ENCODE measurements at places on chromosomes 7 and 10.
A peak's percentile ranks its signal among the peaks of the same experiment; 100 is the strongest.

- DNase-seq, result peak; percentile 72
These were observed 758 bp upstream of the OPTN start for GRCh38 chr10:13099144-13099665.

- peak; percentile 37 for DNase-seq
These were observed 11.4 kb downstream of the DAGLB start for GRCh38 chr7:6436385-6436685.

GRCh38 chr10:25575343-25575742 lies 358.7 kb upstream of the MYO3A start:
- DNase-seq, result no peak

GRCh38 chr10:31962826-31963588 lies 34.4 kb upstream of the ARHGAP12 start:
- no peak for DNase-seq

DNA sequence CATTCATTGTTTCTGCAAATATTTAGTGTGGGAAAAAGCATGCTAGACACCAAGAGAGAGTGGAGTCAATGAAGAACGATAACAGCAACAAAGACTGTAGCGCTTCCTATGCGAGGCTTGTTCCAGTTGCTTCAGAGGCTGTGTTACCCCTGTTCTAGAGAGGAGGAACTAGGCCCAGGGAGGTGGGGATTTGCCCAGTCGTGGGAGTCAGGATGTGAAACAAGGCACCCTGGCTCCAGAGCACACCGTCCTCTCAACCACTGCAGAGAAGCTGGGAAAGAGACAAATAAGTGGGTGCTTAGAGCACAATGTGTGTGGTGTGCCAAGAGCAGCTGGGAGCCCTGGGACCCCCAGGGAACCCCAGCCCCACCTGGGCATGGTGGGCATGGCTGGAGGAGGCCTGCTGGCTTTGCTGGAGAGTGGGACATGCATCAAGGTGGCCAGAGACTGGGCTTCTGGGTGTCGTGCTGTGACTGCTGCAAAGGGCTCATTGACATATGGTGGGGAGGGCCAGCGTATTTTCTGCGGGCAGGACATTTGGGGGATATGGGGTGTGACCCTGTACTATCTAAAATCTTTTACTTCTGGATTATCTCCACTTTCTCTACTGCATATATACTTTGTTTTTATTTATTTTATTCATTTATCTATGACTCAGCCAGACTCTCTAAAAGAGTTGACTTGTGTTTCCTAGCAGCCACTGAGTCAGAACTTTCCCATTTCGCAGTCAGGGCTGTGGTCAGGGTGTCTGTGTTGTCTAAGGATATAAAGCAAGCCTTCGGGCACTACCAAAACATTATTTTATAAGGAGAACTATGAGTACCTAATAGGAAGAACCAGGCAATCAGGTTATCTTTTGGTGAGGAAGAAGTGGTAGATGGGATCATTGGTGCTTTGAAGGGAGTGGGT lies 95.4 kb downstream of the TCF7L2 start:
- DNase-seq, result no peak

DNA sequence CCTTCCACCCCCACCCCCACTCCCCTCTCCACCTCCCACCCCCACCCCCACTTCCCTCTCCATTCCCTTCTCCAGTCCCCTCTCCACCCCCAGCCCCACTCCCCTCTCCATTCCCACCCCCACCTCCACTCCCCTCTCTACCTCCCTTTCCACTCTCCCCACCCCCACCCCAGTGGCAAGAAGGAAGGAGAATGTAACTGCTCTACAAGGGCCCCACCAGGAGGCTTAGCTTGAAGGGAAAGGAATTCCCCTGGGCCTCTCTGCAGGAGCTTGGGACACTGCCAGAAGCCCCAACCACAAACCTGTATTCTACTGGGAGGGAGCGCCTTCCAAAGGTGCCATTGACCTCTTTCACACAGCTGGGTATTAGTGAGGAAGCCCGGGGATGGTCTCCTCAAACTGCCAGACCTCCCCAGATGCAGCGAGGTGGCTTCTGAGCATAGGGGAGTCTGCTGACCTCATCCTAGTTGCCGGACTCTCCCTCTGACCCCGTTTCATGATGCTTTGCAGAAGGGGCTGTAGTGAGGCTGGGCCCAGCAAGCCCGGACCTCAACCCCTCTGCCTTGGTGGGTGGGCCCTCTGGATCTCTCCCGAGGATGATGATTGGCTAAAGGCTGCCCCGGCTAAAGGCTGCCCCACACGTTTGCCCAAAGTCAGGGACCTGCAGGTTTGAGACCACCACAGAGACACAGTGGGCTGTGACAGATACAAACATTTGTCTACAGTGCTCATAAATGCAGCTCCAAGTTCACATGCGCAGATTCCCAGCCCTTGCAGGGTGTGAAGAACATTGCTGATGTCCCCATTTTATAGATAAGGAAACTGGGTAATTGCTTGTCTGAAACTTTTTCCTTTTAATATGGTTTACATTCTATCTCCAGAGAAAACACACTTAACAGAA lies 2.9 kb downstream of the DEPP1 start:
- DNase-seq, result no peak

DNA sequence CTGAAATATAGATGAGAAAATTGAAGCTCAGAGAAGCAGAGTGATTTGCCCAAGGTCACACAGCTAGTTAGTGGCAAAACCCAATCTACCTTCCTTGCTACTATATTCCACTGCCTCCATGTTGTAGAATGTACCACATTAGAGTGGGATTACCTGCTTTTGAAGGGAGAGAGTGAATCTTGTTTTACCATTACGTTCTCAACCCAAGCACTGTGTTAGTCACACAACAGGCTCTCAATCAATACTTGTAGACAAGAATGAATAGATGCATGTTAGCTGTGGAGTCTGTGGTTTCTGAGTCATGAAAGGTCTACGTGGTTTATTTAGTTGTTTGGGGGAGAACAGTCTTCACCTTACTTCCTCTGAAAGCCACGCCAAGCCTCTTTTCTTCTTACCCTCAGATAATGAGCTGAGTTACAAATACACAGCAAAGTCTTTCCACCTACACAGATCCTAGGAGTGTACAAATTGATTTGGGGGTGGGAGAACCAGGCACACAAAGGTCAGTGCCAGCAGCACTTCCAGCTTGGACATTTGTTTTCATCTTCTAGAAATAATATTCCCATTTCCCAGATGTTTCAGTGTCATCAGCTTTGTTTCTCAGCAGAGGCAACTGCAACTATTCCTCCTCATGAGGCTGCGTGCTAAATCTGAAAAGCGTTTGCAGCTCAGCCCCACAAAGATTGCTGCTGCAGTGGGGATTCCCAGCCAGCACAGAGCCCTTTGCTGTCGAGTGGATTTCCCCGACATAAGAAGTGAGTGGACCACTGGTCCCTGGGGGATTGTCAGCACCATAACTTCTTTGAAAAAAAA lies 71.5 kb upstream of the ADO start:
- DNase-seq, result peak; percentile 71

DNA sequence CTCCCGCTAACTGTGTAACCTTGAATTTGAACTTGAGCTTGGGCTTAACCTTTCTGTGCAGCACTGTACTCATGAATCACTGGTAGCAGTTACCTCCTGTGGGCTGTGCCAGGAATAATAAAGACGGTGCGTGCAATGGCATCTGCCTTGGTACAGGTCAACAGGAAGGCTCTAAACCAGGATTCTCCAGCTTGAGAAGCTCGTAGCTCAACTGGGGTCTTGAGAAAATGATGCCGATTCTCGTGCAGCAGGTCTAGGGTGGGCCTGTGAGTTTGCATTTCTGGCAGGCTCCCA lies 112.5 kb upstream of the ANLN start:
- no peak for DNase-seq

GRCh38 chr7:8229927-8230326 lies 32.0 kb downstream of the ICA1 start:
- no peak for DNase-seq

- DNase-seq, result no peak
These were observed 52.7 kb downstream of the MET start for GRCh38 chr7:116724560-116725231.

DNA sequence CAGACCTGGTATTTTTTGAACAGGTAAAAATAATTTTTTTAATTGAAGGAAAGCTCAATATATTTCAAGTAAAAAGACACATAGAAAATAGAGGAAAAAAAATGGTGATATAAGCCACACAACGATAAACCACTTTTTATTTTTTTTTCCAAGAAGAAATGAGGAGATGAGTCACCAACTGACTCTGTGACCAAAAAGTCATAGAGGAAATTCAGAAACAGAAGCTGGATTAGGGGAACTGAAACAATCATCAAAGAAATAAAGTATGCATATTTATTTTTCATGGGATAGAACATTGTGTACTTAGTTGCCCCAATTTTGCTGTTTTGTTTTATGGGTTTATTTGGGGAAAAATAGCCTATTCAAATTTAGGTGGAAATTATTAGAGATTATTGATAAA lies 176.8 kb upstream of the AGR3 start:
- no peak for DNase-seq

DNA sequence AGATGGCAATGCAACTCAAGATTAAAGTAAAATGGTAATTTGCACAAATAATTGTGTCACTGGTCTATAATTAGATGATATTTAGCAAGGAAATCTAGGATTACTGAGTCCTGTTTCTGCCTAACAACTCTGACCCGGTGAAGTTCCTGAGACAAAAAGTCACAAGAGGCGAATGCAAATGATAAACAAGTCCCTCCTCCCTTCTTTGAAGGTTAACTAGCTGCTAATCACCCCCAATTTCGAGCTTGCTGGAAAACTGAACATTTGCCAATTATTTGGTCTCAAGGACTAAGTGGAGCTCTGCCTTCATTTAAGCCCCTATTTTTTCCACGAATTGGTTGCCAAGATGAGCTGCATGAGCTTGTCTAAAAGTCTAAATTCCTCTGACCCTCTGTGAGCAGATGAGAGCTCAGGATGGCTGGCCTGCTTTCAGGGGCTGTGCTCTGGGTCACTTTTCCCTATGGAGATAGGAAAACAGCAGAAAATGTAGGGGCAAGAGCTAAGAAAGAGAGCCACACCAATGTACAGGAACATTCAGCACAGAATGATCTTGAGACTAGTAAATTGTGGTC lies 127.3 kb downstream of the MBL2 start:
- DNase-seq, result no peak

GRCh38 chr7:120334475-120334874 lies 61.5 kb downstream of the KCND2 start:
- no peak for DNase-seq

DNA sequence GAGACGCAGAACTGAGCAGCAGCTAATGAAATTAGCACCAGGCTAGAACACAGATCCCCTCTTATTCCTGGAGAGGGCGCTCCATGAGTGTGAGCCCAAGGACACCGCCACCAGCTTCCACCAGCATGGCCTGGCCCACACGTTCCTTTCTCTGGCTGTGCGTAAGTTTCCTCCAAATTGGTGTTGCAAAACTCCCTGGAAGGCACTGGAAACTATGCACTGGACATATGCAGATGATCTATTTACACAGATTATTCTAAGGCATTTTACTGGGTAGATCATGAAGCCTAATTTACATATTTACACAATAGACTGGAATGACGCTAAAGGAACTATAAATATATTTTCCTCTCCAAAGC lies 455.6 kb upstream of the FOXK1 start:
- DNase-seq, result no peak

- no peak for DNase-seq
These were observed 141.4 kb downstream of the ARHGAP22 start for GRCh38 chr10:48463318-48464003.

GRCh38 chr7:123440101-123440548 lies 94.3 kb downstream of the IQUB start:
- DNase-seq, result no peak

- no peak for DNase-seq
These were observed 6.2 kb downstream of the CDC123 start for GRCh38 chr10:12202226-12202625.

DNA sequence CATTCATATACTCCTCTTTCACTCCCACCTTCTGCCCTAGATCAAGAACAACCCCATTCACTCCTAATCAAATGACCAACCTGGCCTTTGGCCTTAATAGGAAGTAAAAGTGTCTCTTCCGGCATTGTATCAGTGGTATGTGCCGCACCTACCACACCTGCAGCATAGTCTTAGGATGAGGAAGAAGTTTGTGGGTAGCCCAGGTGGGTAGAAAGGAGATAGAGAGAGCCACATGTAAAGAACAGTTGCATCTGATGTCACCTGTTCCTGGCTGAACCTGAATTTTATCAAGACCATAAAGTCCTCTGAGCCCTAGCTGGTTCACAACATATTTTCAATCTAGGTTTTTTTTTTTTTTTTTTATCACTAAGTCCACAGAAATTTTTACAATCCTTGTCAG lies 55.5 kb upstream of the PTPN12 start:
- no peak for DNase-seq

DNA sequence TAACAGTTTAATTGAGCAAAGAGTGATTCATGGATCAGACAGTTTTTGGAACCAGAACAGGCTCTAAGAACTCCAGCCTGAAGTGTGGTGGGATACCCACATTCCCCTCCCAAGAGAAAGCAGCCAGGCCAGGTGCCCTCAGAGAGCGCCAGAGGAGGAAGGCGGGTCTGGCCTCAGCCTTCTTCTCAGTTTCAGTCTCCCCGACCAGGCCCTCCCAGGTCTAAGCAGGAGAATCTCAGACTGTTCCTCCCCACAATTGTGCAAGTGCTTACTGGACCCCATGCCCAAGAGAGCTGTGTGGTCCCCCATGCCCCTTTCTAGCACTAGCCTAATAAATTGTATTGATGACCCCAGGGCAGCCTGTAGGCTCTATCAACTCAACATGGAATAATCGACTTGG lies 25.6 kb downstream of the PPIF start:
- DNase-seq, result no peak

GRCh38 chr7:7201578-7202374 lies 19.4 kb downstream of the C1GALT1 start:
- peak; percentile 63 for DNase-seq

- no peak for DNase-seq
These were observed 48.5 kb downstream of the LRRC18 start for GRCh38 chr10:48890888-48891850.

GRCh38 chr10:42111076-42111475 lies 527.3 kb downstream of the ZNF33B start:
- no peak for DNase-seq

GRCh38 chr7:84384417-84384816 lies 189.8 kb upstream of the SEMA3A start:
- DNase-seq, result no peak

DNA sequence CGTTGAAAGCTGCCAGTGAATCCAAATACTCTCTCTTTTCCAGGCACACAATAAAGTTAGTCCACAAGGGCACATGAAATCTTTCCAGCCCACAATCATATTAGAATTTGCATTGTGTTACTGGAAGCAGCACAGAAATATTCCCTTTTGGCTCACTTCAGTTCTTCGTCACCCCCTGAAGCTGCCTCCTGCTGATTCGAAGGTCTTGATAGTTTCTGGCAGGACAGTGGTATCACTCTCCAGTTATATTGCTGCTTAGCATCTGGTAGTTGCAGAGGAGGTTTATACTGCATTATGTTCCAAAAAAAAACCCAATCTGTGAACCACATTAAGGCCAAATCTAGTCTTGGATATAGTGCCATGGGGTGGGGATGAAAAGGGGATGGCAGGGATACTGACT lies 253.2 kb downstream of the BICC1 start:
- DNase-seq, result no peak
